NCI-H1105 treated with DMSO at 0.1 percent for 48 hours (cell line): ENCODE measurements at places on chromosomes 7 and 10.

DNA sequence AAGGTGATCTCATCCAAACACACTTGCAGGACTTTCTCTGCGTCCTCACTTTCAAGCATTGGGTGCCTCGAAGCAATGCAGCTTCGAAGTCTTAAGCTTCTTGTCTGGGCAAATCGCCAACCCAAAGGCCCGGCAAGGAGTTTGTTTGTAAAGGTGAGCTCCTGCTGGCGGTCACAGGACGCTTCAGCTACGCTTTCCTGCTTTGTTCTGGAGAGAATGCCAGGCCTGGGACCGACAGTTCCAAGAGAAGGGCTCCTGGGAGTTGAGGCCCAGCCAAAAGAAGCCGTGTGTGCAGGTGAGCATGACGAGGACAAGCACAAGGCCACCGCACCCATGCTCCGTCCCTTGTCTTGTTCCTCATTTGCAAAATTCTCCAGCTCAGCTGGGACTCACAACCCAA, 106.6 kb upstream of the DOCK1 start:
- no peak for DNase-seq

GRCh38 chr7:5838761-5839500, 41.7 kb upstream of the OCM start:
- no peak for DNase-seq

DNA sequence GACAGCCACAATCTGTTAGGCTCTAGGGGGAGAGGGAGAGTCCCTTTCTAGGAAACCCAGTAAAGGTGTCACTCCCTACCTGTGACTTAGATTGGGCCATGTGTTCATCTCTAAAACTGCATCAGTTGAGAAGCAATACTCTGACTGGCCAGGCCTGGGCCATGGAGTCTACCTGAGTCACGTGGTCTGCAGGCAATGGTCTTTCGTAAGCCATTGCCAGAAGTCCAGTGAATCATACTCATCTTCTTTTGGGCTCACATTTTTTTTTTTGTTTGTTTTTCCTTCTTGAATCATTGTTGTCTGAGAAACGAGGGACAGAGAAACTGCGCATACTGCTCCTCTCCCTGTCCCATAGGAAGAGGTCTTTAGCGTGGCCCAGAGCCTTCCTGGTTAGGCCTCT, 215.6 kb downstream of the CCSER2 start:
- DNase-seq = no peak

DNA sequence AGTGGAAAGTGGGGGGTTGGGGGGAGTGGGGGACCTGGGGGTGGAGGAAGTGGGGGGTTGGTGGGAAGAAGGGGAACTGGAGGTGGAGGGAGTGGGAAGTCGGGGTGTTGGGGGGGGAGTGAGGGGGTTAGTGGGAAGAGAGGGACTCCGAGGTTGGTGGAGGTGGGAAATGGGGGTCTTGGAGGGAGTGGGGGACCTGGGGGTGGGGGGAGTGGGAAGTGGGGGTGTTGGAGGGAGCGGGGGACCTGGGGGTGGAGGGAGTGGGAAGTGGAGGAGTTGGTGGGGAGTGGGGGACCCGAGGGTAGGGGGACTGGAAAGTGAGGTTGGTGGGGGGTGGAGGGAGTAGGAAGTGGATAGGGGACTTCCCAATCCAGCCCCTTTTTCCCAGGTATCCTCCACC, 906 bp upstream of the MMD2 start:
- no peak for DNase-seq

DNA sequence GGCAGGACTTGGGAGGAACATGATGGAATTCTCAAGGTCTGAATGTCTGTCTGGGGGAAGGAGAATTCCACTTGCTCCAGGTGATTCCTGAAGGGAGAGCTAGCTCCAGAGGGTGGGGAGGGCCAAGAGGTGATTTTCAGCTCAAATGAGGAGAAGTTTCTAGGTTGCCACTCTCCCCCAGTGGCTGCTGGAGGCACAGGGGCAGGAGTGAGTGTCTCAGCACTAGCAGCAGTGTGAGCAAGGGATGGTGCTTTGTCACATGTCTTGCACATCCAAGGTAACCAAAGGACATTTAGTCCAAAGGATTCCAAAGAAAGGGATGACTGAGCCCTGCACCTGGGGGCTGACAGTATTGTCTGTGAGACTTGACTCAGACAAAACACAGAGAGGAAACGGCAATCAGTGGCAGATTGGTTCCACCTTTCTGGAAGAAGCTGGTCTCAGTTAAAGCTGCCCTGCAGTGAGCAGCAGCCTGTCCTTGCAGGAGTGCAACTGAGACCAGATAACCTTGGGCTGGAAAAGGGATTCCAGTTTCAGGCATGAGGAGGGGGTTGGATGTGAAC, 51.2 kb upstream of the PCBD1 start:
- DNase-seq = no peak

DNA sequence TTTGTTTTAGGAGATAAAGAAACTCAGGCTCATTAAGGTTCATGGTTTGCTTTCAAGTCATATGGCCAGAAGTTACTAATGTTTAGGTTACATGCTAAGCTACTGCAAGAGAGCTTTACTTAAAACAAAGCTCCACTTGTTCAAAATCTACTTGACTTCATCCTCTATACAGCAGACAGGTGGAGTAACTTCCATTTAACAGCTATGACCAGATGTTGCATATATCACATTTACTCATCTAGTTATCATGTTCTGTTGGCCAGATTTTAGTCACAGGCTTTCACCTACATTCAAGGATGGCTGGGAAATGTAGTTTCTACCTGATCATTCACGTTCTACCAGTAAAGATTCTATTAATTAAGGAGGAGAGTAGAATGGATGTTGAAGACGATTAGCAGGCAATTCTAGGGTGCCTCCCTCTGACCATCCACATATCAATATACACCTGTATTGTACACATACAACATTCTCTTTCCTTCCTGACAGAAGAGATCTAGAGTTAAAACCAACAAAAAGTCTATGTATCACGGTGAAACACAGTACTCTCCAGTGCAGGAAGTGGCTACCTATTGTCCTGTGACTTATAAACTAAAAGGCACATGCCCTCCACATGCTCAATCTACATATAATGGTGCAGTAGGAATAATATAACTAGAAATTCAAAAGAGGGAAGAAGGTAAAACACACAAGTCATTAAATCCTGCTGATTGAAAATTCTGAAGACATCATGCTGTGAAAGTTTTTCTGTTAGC, 488.0 kb downstream of the MDFIC start:
- DNase-seq = no peak

- DNase-seq = no peak
Observed at GRCh38 chr7:47873762-47874161, 74.5 kb downstream of the PKD1L1 start.

GRCh38 chr7:79352323-79352722, 101.1 kb downstream of the MAGI2 start:
- no peak for DNase-seq

GRCh38 chr7:3683546-3684539, 382.8 kb downstream of the SDK1 start:
- DNase-seq = no peak
